ENCODE measurements at places on chromosomes 5 and 9. TPM values are rescaled to one million over a fixed set of nuclear protein-coding genes. Genes with fewer than 3 reads are reported as not detected.

The PCAT7 gene
- total RNA-seq = 1.1 TPM

The PCA3 gene
- not detected for total RNA-seq

The BTNL3 gene
- total RNA-seq = not detected

The SMAD5 gene
- 29.7 TPM for total RNA-seq

The ZNF366 gene
- total RNA-seq = not detected

The MAP3K1 gene
- 1.00 TPM for total RNA-seq

The ECSCR gene
- not detected for total RNA-seq

The STPG3 gene
- not detected for total RNA-seq

The CCDC192 gene
- not detected for total RNA-seq

The GRIN3A gene
- not detected for total RNA-seq

The ARHGEF37 gene
- 0.83 TPM for total RNA-seq

The SLC38A9 gene
- total RNA-seq = 33.2 TPM

The ZFR gene
- total RNA-seq = 75.8 TPM

The C1QTNF3 gene
- total RNA-seq = not detected

The BNIP1 gene
- 17.7 TPM for total RNA-seq

The IL4 gene
- not detected for total RNA-seq

The BSPRY gene
- 0.03 TPM for total RNA-seq

The PCDHGC5 gene
- total RNA-seq = 0.02 TPM

The PCDHGA3 gene
- total RNA-seq = not detected

The CD14 gene
- total RNA-seq = 3.8 TPM

The DMRT3 gene
- not detected for total RNA-seq

The MACROH2A1 gene
- 206 TPM for total RNA-seq

The CDK9 gene
- total RNA-seq = 43.9 TPM

The CDC25C gene
- total RNA-seq = 10.7 TPM

The AGXT2 gene
- total RNA-seq = not detected

The CCL27 gene
- 0.22 TPM for total RNA-seq

The RAI14 gene
- total RNA-seq = 94.8 TPM

The PDZD2 gene
- not detected for total RNA-seq

The TMEM8B gene
- total RNA-seq = 2.7 TPM

The ELOVL7 gene
- total RNA-seq = 10.9 TPM

The MGAT1 gene
- 80.3 TPM for total RNA-seq

The CTXN3 gene
- total RNA-seq = not detected

The CSF2 gene
- total RNA-seq = 0.79 TPM

The INSL6 gene
- not detected for total RNA-seq

The IL9 gene
- not detected for total RNA-seq

The MTMR12 gene
- total RNA-seq = 16.9 TPM

The NKD2 gene
- 11.8 TPM for total RNA-seq

The PRR16 gene
- total RNA-seq = 0.09 TPM

Data from A549 treated with RU486 at 1 μM for 4 hours (cell line).